A549 treated with RU486 at 1 μM for 4 hours (cell line): ENCODE measurements at places on chromosomes 3 and 15. TPM values are rescaled to one million over a fixed set of nuclear protein-coding genes. Genes with fewer than 3 reads are reported as not detected.

SERPINI1 gene
- 1.8 to 4.0 TPM (median 2.6 TPM) in 5 replicates for total RNA-seq

TRIM42 gene
- total RNA-seq, result not detected in 5 replicates

FILIP1L gene
- total RNA-seq, result 0.10 to 0.24 TPM (median 0.19 TPM) in 5 replicates

THSD4 gene
- total RNA-seq, result 15.6 to 22.7 TPM (median 21.4 TPM) in 5 replicates

XCR1 gene
- not detected in 5 replicates for total RNA-seq

ZBTB38 gene
- 53.4 to 84.5 TPM (median 75.1 TPM) in 5 replicates for total RNA-seq

PLS1 gene
- 9.4 to 13.7 TPM (median 12.8 TPM) in 5 replicates for total RNA-seq

SNTN gene
- total RNA-seq, result not detected in 5 replicates

TRIM71 gene
- total RNA-seq, result 0.02 to 0.04 TPM in 2 of 5 replicates, not detected in the others

ANKRD34C gene
- total RNA-seq, result not detected in 5 replicates

P3H2 gene
- 29.4 to 48.5 TPM (median 38.8 TPM) in 5 replicates for total RNA-seq

SENP8 gene
- 1.4 to 2.1 TPM (median 1.8 TPM) in 5 replicates for total RNA-seq

RASL12 gene
- 0.09 to 0.15 TPM (median 0.12 TPM) in 5 replicates for total RNA-seq

TMEM266 gene
- total RNA-seq, result 0.12 TPM in 2 of 5 replicates, not detected in the others

SERINC4 gene
- total RNA-seq, result 0.09 to 0.21 TPM (median 0.12 TPM) in 5 replicates

IL20RB gene
- total RNA-seq, result 0.71 to 1.0 TPM (median 0.90 TPM) in 5 replicates

FAM98B gene
- total RNA-seq, result 4.9 to 14.2 TPM (median 13.2 TPM) in 5 replicates
